ENCODE measurements at places on chromosomes 1 and 21. TPM values are rescaled to one million over a fixed set of nuclear protein-coding genes. Genes with fewer than 3 reads are reported as not detected.

Gene UBQLN4
- 19.3 TPM for total RNA-seq

Gene OR2T3
- not detected for total RNA-seq

Gene DISP1
- total RNA-seq, result 6.6 TPM

Gene LRRC71
- not detected for total RNA-seq

Gene RGS7
- total RNA-seq, result under 0.01 TPM

Gene PROK1
- total RNA-seq, result not detected

Gene PM20D1
- total RNA-seq, result not detected

Gene OR2T35
- not detected for total RNA-seq

Gene C8B
- not detected for total RNA-seq

Gene SYTL1
- 2.8 TPM for total RNA-seq

Gene SPATA17
- 0.18 TPM for total RNA-seq

Gene LRRC3
- 0.29 TPM for total RNA-seq

Gene B4GALT2
- total RNA-seq, result 134 TPM

Gene OR10Z1
- total RNA-seq, result not detected

Gene TCP10L
- not detected for total RNA-seq

Gene EIF2D
- 54.4 TPM for total RNA-seq

Gene NPPA
- not detected for total RNA-seq

Gene DIRAS3
- 13.3 TPM for total RNA-seq

Gene TNFRSF25
- 2.0 TPM for total RNA-seq

Gene CEPT1
- total RNA-seq, result 27.1 TPM

Gene BCAN
- not detected for total RNA-seq

Gene PLEKHA6
- total RNA-seq, result 3.9 TPM

Gene CFAP141
- not detected for total RNA-seq

Gene NUDT4B
- 20.7 TPM for total RNA-seq

Gene FCRL2
- total RNA-seq, result not detected

Gene ACTN2
- total RNA-seq, result not detected

Gene TTC39A
- total RNA-seq, result under 0.01 TPM

Gene CYP4A22
- total RNA-seq, result not detected

Gene ZNF683
- not detected for total RNA-seq

Gene GPR157
- total RNA-seq, result 4.6 TPM

Gene PDPN
- total RNA-seq, result 2.5 TPM

Gene OR2L3
- not detected for total RNA-seq

Gene LCE1F
- not detected for total RNA-seq

Gene RIIAD1
- not detected for total RNA-seq

Gene GJB5
- not detected for total RNA-seq

Gene TNFRSF9
- total RNA-seq, result 1.7 TPM

Data from myometrial cell (primary cell).